ENCODE measurements at places on chromosomes 13 and 19. TPM values are rescaled to one million over a fixed set of nuclear protein-coding genes. Genes with fewer than 3 reads are reported as not detected.
A peak's percentile ranks its signal among the peaks of the same experiment; 100 is the strongest.

DNA sequence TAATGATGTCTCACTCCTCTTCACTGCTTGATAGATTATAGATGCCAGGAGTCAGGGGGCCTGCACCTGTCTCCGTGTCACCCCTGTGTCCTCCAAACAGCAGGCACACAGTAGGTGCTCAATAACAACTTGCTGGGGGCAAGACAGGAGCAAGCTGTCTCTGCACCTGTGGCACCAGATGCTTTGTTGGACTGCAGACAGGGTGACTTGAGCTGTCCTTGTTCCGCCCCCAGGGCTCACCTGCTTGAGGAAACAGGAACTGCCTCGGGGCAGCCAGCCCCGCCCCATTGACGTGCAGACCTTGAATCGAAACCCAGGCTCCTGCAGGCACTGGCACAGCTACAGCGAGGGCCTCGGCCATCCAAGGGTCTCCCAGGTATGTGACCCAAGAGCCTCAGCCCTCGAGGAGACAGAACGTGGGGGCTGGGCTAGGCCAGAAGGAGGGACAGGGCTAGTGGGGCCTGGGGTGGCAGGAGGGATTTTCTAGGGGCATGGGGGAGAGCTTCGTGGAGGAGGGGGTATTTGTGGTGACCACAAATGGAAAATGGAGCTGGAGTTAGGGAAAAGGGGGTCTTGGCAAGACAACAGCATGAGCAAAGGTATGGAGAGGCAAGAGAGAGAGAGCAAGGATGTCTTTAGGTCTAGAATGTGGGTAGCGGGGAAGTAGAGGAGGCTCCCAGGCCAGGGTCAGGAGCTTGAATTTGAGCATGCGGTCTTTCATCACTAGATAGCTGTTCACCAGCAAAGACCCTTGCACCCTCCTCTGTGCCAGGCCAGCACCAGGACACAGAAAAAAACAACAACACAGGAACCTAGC lies at the start of gene HSH2D:
Gene HSH2D, plus strand, starts transcription at position 287 of the 817 bp plus-strand sequence. CDS start 5,066 bp downstream, outside the sequence.
- H3K27me3 ChIP-seq = no peaks in the 10 kb centered on the region
- no peak within 1 kb of the TSS for H3K27ac ChIP-seq
- H3K4me3 ChIP-seq = no peak within 1 kb of the TSS
- peak; percentile 59 for DNase-seq
- no peaks in the 10 kb centered on the region for H3K36me3 ChIP-seq

- no peaks in the 10 kb centered on the region for H3K27me3 ChIP-seq
- H3K36me3 ChIP-seq = no peaks in the 10 kb centered on the region
- DNase-seq = no peak
Measured at GRCh38 chr13:51477149-51477548, 24.3 kb upstream of the INTS6 start.

DNA sequence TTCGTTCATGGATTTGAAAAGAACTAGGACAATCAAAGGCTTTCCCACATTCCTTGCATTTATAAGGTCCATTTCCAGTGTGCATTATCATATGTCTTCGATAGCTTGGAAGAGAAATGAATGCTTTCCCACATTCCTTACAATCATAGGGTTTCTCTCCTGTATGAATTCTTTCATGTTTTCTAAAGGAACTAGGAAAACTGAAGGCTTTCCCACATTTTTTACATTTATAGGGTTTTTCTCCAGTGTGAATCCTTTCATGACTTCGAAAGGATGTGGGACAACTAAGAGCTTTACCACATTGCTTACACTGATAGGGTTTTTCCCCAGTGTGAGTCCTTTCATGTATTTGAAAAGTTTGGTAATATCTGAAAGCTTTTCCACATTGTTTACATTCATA lies 19.8 kb downstream of the ZNF709 start:
- no peak overlapping the region for H3K4me3 ChIP-seq
- no peaks in the 10 kb centered on the region for H3K4me1 ChIP-seq
- peaks cover 15% of the 10 kb centered on the region for H3K36me3 ChIP-seq
- no peak for DNase-seq
- no peaks in the 10 kb centered on the region for H3K27me3 ChIP-seq

DNA sequence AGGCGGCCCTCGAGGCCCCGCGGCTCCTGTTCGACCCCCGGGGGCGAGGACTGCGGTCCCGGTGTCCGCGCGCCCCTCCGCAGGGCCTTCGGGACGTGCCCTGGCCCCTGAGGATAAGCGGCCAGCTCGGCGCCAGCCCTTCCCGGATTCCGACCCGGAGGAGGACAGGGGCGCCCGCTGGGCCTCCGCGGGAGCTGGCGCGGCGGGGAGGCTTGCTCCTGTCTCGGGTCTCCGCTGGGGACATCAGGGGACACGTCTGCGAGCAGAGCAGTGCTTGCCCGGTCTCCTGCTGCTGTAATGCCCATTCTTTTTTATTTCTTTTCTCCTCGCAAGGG lies 829 bp downstream of the B3GLCT start:
- H3K36me3 ChIP-seq = no peaks in the 10 kb centered on the region
- H3K27ac ChIP-seq = no peak overlapping the region
- H3K4me3 ChIP-seq = peak overlapping the region; percentile 77
- no peaks in the 10 kb centered on the region for H3K4me1 ChIP-seq
- DNase-seq = peak; percentile 59

GRCh38 chr19:48218997-48219396 lies 36.7 kb downstream of the CARD8 start:
- H3K27me3 ChIP-seq = no peaks in the 10 kb centered on the region
- no peaks in the 10 kb centered on the region for H3K36me3 ChIP-seq
- H3K4me1 ChIP-seq = no peaks in the 10 kb centered on the region
- H3K27ac ChIP-seq = no peak overlapping the region

Gene ZNF709
- 2.0 TPM for total RNA-seq

Data from H1 (cell line).